ENCODE measurements at places on chromosomes 2 and 18.

GRCh38 chr18:32138332-32138982 lies 46.8 kb downstream of the RNF138 start:
- no peak for DNase-seq

- peak; percentile 64 for DNase-seq
Measured at GRCh38 chr2:176242276-176242675, 27.0 kb upstream of the MTX2 start.

GRCh38 chr2:104026725-104027124 lies 827.2 kb upstream of the POU3F3 start:
- no peak for DNase-seq

DNA sequence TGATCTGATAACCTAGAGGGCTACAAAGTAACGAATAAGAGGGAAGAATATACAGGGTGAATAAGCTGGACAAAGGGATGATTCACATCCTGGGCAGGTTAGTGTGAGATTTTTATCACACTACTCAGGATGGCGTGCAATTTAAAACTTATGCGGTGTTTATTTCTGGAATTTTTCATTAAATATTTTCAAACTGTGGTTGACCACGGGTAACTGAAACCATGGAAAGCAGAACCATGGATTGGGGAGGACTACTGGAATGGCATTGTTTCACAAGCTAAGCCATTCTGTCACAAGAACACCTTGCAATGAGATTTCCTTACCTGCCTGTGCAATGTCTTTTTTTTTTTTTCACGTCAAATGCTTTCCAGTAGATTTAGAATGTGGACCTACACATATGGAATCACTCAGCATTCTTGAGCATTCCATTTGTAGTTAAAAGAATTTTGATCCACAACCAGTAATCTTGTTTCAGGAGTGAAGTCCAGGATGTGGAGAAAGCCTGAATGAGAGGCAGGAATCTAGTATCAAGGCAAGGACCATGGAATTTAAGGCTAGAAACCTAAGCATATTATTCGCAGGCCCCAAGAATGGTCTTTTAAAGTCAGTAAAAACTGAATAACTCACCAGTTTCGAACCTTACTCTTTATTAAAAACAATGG lies 8.0 kb upstream of the CDK15 start:
- peak; percentile 95 for DNase-seq

- peak; percentile 78 for DNase-seq
Measured at GRCh38 chr2:20450201-20450999, 3.5 kb downstream of the RHOB start.

GRCh38 chr2:205475416-205475768 lies 206.9 kb upstream of the NRP2 start:
- no peak for DNase-seq

DNA sequence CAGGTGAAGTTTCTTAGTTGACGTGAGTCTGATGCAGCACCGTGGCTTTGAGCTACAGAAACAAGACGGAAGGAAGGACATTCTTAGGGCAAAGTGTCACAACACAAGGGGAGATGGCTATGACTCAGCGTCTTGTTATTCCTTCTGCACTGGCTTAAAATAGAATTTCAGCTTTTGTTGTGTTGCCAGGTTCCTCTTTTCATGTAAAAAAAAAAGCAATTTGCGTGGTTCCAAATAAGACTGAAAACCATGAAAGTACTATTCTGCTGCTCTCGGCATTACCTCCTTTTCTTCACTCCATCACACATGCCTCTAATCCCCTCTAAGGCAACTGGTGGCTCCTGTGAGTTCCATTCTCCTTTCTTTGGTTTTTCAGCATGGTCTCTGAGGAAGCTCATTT lies 150.1 kb downstream of the ANTXR1 start:
- peak; percentile 92 for DNase-seq

DNA sequence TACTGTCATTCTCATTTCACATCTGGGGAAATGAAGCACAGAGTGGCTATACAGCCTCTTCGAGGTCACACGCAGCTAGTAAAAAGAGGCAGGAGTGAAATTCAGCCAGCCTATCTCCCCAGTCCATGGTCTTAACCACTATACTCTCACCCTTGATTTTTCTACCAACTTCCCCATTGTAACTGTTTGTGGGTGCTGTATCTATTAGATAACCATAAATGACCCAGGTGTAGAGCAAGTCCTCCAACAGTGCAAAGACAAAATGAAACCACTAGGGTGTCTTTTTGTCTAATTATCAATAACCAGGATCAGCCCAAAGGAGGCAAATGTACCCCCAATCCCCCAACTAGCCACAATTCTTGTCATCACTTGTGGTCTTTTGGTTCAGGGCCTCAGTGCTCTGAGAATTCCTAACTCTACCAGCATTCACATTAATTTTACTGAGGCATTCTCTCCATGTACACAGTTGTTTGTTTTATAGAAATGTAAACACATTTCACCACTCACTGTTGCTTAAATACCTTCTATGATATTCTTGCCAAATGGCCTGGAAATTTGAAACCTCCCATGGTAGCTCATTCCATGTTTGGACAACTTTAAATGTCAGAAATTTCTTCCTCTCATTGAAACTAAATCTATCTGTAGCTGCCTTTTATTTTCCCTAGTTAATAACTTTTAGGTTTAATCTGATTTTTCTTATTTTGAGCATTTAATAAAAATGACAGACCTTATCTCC lies 58.7 kb downstream of the SLC40A1 start:
- DNase-seq, result no peak

- DNase-seq, result peak; percentile 24
Measured at GRCh38 chr2:44578471-44579093, 216.8 kb downstream of the CAMKMT start.

DNA sequence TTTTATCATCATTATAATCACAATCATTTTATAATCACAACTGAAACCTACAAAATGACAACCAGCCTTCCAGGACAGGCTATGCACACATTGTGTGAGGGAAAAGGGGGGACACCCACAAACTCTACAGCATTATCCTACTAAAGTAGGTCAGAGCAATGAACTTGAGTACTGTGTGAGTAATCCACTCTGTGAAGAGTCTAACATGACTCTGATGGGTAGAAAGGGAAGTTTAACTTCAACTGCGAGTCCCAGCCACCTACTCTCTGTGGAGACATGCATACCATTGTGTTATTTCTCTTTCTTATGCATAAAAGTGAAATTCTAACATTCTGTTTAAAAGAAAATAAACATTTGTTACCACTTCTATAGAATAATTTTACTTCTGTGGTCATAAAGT lies 177.9 kb downstream of the ZNF516 start:
- DNase-seq, result no peak

- no peak for DNase-seq
Measured at GRCh38 chr2:1749489-1750119, 5.3 kb upstream of the PXDN start.

GRCh38 chr2:212797484-212798205 lies 259.0 kb upstream of the ERBB4 start:
- no peak for DNase-seq

GRCh38 chr2:35447215-35447614 lies 908.4 kb upstream of the CRIM1 start:
- DNase-seq, result no peak

- no peak for DNase-seq
Measured at GRCh38 chr2:149063177-149063576, 24.7 kb downstream of the LYPD6B start.

DNA sequence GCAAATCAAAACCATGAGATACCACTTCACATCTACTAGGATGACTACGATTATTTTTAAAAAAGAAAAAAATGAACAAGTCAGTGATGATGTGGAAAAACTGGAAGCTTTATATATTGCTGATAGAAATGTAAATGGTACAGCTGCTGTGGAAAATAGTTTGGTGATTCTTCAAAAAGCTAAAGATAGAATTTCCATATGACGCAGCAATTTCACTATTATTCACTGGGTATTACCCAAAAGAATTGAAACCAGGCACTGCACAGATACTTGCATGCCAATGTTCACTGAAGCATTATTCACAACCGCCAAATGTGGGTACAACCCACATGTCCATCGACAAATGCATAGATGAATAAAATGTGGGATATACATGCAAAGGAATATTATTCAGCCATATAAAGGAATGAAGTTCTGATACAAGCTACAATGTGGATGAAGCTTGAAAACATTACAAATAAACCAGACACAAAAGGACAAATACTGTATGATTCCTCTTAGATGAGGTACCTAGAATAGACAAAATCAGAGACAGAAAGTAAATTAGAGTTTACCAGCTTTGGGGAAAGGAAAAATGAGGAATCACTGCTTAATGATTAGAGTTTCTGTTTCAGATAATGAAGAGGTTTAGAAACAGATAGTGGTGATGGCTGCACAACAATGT lies 11.1 kb downstream of the RTTN start:
- DNase-seq, result no peak

DNA sequence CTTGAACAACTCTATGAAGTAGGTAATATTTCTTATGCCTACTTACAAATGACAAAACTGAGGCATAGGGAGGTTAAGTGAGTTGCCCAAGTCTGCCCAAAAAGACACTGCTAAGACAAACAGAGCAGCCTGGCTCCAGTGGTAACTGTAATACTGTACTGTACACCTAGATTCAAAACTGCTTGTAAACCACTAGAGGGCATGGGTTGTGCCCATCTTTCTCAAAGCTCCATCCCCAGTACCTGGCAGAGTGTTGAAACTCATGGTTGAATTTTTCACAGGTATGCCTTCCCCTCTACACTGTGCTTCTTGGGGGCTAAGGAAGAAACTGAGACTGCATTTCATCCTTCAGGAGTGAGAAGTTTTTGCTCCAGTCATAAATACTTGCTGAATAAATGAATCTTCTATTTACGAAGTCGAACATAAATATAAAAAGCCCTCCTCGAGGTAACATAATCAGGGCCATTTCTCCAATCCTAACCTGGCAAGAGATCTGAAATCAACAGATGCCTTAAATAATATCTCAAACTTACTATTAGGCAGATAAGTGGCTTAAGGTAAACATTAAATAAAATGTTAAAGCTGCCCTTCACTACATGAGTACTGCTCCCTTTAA lies 2.0 kb downstream of the PPP4R1 start:
- DNase-seq, result no peak

- peak; percentile 43 for DNase-seq
Measured at GRCh38 chr2:164910101-164910899, 45.0 kb downstream of the SLC38A11 start.

DNA sequence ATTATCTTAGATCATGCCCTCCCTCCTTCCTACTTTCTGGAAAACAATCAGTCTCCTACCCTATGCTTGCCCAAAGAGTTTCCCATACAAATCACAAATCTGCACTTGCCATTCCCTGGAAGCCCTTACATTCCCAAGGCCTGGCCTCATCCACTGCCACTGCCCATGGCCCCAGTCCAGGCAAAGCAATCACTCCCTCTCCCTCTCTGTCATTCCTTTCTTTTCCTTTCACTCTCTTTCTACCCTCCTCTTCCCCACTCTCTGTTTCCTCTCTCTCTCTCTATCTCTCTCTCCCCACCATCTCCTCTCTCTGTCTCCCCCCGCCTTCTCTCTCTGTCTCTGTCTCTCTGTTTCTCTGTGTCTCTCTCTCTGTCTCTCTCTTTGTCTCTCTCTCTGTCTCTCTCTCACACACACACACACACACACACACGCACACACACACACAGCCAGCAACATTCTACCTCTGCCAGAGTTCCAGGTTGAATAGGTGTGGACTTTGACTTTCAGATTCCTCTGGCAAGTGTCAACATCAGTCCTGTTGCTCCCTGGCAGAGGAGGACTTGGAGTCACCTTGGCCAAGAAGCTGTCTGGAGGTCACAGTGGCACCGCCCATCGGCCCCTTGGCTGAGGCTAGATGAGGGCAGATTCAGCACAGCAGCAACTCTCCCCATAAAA lies 43.7 kb upstream of the NAT8 start:
- DNase-seq, result no peak

DNA sequence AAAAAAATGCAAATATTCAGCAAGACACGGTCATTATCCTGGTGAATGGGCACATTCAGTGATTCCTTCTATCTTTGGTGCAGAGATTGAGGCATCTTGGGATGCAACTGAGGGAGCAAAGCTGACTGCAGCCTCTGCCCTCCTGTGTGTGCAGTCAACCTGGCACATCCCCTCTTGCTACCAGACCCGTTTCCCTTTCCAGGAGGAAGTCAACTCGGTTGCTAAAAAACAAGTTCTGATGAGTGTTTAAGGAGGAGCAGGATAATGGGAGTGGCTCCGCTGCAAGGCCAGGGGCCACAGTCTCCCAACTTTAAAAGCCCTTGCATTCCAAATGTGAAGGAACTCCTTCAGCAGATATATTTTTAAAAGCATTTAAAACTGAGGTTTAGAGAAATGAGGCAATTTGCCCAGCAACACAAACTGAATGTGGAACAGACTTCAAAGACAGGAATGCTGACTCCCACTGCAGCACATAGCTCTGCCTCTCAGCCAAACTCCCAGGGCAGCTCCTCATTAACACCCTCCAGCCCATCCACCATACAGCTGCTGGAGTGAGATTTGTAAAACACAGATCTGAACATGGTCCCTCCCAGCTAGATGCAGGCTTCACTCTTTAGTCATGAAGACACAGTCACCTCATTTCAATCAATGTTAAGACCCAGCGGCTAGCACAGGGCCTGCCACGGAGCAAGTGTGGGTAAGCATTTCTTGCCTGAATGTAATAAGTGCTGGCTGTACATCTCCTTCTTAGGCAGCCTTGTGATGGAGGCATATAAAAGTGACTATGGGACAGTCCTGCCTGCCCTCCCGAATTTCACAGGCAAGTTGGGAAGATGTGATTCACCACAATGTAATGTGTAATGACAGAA lies 54.3 kb downstream of the VSNL1 start:
- peak; percentile 78 for DNase-seq

DNA sequence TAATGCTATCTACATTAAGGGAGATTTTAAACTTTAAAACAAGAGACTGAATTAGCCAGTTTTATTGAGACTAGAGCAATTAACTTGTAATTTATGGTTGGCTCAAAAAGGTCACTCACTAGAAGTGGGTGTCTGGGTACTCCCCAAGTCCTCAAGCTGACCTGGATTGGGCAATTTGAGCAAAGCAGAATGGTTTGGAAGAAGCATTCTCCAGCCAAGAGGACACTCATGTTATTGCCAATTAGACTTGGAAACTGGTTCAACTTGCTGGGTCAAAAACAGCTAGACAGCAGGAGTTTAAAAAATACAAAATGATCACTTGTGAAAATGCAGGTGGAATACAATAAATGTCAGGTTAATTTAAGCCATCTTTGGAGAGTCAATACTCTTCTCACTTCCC lies 29.5 kb upstream of the MYO1B start:
- no peak for DNase-seq

DNA sequence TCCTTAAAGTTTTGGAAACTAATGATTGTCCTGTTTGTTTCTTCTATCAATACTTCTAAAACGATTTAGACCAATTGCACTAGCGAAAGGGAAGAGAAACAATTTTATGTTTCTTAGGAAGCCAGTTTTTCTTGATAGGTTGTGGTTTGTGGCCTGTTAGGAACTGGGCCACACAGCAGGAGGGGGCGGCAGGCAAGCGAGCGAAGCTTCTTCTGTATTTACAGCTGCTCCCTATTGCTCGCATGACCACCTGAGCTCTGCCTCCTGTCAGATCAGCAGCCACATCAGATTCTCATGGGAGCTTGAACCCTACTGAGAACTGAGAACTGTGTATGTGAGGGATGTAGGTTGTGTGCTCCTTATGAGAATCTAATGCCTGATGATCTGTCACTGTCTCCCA lies 201.5 kb upstream of the PXDN start:
- DNase-seq, result no peak

- DNase-seq, result peak; percentile 98
Measured at GRCh38 chr18:6757931-6758330, 28.4 kb downstream of the ARHGAP28 start.

GRCh38 chr2:33142810-33143209 lies 196.1 kb downstream of the LTBP1 start:
- no peak for DNase-seq

- no peak for DNase-seq
Measured at GRCh38 chr2:129901754-129902415, 77.6 kb upstream of the RAB6C start.

GRCh38 chr2:241891988-241892298 lies 22.4 kb downstream of the RTP5 start:
- DNase-seq, result no peak

Measured in fibroblast of upper back skin (primary cell).